ENCODE measurements at places on chromosomes 12 and 14. TPM values are rescaled to one million over a fixed set of nuclear protein-coding genes. Genes with fewer than 3 reads are reported as not detected.
A peak's percentile ranks its signal among the peaks of the same experiment; 100 is the strongest.

GRCh38 chr14:35158951-35159653, 36.8 kb downstream of the PRORP start:
- DNase-seq, result no peak

- DNase-seq, result peak; percentile 78
Observed at GRCh38 chr12:121334513-121335343, 17.5 kb downstream of the ANAPC5 start.

Gene SGPP1
- polyA plus RNA-seq, result 8.2 TPM

Gene OAS2
- 1.1 TPM for polyA plus RNA-seq

DNA sequence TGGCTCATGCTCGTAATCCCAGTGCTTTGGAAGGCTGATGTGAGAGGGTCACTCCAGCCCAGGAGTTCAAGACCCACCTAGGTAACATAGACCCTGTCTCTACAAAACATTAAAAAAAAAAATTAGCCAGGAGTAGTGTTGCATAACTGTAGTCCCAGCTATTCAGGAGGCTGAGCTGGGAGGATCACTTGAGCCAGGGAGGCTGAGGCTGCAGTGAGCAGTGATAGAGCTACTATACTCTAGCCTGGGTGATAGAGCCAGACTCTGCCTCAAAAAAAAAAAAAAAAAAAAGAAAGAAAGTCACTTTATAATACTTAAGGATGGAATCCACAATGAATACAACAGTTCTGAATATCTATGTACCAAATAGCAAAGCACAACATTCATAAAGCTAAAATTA, 10.2 kb upstream of the SLC10A1 start:
- no peak for DNase-seq

DNA sequence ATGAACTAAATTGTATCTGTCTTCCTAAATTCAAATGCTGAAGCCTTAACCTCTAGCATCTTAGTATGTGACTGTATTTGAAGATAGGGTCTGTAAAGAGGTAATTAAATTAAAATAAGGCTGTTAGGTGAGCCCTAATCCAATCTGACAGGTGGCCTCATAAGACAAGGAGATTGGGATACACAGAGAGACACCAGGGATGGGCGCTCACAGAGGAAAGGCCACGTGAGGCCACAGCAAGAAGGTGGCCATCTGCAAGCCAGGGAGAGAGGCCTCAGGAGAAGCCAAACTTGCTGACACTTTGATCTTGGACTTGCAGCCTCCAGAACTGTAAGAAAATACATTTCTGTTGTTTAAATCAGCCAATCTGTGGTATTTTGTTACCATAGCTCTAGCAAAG, 110.6 kb downstream of the GTF2A1 start:
- no peak for DNase-seq

Gene CACNA1C
- 4.3 TPM for polyA plus RNA-seq

- DNase-seq, result peak; percentile 8
Observed at GRCh38 chr12:126061777-126062176, 996.5 kb downstream of the AACS start.

GRCh38 chr14:62209287-62209899, 447.2 kb downstream of the SNAPC1 start:
- DNase-seq, result no peak

GRCh38 chr14:102831163-102831804, 54.0 kb downstream of the TRAF3 start:
- DNase-seq, result no peak

Gene LRP1-AS
- 0.64 TPM for polyA plus RNA-seq

GRCh38 chr12:114444422-114445279, 38.7 kb upstream of the TBX5 start:
- DNase-seq, result no peak

GRCh38 chr12:57332646-57333312, 81.8 kb upstream of the STAC3 start:
- DNase-seq, result no peak

Gene NEUROD4
- not detected for polyA plus RNA-seq

- no peak for DNase-seq
Observed at GRCh38 chr12:78118486-78118885, 287.8 kb downstream of the NAV3 start.

Gene KRT6A
- not detected for polyA plus RNA-seq

GRCh38 chr12:13835652-13836051, 145.8 kb downstream of the GRIN2B start:
- DNase-seq, result peak; percentile 32

DNA sequence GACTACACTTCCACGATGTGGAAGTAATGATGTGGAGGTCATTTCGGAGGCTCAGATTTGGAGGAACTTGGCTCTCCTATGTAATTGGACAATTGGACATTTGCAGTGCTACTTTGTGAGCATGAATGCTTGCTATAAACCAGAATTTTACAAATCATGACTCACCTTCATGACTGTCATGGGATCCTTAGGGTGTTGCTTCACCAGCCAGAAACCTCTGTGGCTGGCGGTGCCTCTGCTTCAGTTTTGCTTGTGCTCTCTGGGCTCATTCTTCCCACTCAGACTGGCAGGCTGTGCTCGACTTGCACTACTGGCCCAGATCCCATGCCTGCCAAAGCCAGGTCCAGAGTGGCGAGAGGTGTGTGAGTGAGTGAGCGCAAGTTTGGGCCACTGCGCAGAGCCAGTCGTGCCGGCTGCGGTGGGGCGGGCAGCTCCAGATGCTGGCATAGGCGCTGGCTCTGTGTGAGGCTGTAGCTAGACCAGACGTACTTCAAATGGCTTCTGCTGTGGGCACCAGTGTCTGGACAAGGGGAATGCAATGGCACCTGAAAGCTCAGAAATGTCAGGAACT, 387.8 kb downstream of the AEBP2 start:
- DNase-seq, result no peak

GRCh38 chr12:16573398-16574077, 32.4 kb downstream of the LMO3 start:
- no peak for DNase-seq

DNA sequence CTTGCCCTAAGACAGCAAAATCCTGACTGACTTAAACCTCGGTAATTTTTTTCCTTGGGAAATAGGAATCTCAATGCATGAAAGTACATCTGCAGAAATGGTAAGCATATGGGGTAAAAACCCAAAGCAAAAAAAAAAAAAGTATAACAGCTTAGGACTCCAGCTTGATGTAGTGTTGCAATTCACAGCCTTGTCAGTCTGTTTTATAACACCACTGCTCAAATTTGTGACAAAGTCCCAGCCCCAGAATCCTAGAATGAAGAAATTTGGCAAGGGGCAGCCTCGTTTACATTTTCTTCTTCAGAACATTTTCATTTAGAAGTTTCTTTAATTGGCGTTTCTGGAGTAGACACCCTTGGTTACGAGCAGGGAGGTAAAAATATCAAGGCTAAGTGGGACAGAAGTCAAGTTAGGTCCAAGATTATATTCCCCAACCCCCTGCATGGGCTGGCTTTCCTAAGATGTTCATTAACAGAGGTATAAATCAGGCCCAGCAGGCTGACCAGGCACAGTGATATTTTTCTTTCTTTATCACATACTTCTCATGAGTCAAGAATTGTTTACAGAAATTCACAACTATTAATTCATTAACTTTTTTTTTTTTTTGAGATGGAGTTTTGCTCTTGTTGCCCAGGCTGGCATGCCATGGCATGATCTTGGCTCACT, 424.0 kb downstream of the RMST start:
- DNase-seq, result no peak

DNA sequence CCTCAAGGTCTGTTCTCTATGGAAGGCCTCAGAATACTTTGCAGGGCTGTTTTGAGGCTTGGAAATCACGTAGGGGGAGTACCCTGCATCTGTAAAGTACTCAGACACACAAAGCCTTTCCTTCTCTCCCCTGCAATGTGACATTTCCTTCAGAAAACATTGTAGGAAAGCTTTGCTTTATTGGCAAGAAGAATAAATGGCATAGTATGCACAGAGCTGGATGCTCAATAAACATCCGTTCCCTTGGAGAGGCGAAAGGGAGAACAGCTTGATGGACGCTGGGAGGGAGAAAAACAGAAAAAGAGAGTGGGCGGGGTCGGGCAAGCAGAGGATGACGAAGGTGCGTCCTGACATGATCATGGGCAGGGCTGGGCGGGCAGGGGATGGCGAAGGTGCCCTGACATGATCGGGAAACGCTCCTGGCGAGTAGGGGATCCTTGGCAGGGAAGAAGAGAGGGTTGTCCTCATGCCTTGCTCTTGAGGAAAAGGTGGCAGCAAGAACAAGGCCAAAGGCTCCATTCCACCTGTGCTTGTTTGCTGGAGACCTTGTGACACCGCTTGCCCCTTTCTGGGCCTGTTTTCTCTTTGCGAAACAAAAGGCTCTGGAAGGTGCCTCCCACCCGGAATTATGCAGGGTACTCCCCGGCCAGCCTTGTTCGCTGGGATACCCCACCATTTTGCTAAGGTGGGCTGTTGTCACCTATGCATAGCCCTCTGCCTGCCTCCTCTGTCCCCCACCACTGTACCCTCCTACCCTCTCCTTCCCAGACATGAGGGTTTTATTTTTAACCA, 21.1 kb downstream of the IRF2BPL start:
- DNase-seq, result no peak

GRCh38 chr12:117685110-117685926, 283.5 kb downstream of the KSR2 start:
- peak; percentile 71 for DNase-seq

Gene GPD1
- 63.5 TPM for polyA plus RNA-seq

DNA sequence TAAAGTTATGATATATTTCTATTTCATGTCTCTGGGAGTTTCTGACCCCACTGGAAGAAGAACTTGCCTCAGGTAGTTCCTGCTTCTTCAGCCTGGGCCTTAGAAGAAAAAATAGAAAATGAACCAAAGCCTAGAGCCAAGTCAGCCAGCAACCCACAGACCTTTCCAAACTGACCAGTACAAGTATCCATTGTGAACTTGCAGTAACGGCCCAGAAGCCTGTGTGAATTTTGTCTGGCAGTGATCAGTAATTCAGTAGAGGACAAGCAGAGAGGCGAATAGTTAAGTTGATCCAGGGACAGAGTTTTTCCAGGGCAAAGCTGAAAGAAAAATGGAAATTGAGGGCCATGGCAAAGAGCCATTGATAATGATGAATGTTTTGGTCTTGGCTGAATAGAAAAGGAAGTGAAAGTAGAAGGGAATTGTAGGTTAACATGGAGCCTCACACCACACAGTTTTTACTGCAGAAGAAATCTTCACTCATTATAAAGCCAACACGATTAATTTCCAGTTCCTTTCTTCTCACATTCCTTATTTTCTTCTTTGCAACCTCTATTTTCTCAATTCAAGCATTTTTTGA, 311.8 kb downstream of the BTG1 start:
- no peak for DNase-seq

Gene SLC8B1
- polyA plus RNA-seq, result 10.3 TPM

DNA sequence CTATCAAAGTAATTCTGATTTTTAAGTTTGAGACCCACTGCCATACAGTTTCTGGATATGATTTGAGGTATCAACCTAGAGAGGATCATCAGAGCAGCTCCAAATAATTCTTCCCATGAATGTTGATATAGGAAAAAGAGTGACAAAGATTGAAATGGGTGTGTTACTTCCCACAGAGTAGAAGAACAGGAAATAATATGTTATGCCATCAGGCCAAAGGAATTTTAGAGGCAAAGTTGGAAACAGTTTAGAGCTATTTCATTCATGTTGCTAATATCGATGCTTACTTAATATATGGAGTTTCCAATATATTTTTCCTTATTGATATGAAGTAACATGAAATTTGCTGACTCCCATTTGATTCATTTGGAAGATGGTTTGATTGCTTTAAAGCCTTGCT, 8.9 kb upstream of the MSRB3 start:
- DNase-seq, result no peak

Gene ANKRD33
- polyA plus RNA-seq, result not detected

- no peak for DNase-seq
Observed at GRCh38 chr12:129827866-129828384, 75.9 kb downstream of the TMEM132D start.

DNA sequence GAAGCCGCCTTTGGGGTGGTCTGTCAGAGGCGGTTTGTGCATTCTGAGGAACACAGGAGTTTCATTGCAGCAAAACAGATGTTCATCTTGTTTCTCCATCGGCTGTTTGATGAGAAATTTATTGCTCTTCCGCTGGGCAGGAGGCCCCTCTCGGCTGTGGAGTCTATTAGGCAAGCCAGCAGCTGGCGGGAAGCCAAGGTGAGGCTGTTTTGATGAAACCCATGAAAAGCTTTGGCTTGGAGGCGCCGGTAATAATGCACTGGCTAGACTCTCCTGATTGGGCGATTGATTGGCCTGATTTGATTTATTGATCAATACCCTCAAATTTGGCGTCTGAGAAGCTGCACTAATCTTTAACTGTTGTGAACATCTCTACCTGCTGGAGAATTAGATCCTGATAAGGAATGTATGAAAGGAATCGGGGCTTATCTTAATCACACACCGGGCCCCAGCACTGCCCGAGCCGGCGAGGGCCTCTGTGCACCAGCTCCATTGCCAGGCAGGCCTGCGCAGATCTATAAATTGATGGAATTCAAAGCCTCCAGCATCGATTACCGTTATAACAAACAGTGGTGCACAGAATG, 187.7 kb downstream of the PHETA1 start:
- DNase-seq, result peak; percentile 89

DNA sequence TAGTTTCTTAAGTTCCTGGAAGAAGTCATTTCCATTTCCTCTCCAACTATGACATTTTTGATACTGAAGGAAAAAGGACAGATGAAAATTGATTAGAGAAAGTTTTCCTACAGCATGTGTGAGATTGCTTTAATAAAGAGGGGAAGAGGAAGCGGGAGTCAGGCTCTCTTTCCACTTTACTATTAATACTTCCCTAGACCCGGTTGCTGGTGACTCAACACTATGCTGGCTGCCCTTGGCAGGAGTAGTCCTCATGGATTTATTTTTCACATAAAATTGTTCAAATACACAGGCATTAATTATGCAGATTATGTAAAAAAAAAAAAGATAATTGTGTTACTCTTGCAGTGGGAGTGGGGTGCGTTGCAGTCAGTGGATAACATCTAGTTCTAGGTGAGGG, 293.4 kb downstream of the EGLN3 start:
- DNase-seq, result no peak

GRCh38 chr12:94290353-94290752, 142.0 kb downstream of the PLXNC1 start:
- peak; percentile 69 for DNase-seq

Gene TRAF3
- polyA plus RNA-seq, result 10.0 TPM

Gene MCRS1
- polyA plus RNA-seq, result 75.0 TPM

DNA sequence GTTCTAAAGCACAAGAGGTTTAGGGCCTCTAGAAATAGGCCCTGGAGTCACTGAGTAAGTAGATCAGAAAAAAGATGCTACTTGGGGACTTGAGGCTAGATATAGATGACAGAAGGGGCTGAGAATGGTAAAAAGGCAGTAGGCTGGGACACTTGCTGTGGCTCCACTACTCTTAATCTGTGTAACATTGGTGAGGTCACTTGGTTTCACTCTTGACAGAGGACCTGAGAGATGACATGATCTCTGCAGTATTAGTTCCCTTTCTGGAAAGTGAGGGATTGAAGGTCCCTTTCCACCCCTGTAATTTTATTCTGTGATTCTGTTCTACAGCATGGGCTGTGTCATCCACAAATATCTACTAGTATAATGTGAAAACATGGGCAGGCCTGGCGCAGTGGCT, 39.7 kb downstream of the MAPKAPK5 start:
- no peak for DNase-seq

Gene DPF3
- polyA plus RNA-seq, result 3.9 TPM

DNA sequence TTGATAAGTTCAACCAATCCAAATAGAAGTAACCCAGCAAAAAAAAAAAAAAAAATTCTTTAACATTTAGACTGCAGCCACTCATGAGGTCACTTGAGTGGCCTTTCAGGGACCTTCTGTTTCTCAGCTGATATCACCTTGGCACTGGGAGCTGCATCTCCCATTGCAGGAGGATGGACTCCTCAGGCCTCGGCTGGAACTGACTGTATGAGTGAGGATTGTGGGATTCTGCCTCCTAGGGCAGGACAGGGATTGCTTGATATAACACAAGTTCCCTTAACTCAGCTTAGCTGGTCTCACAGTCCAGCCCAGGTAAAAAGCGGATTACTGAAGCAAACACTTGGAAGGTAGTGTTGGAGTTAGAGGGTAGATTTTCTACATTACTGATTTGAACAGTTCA, 3.5 kb upstream of the GUCY2C start:
- DNase-seq, result no peak

All from muscle of leg (tissue), 16 donors.